ENCODE measurements at places on chromosomes 5 and 9.

GRCh38 chr5:109242518-109242917, 167.3 kb downstream of the PJA2 start:
- no peak for DNase-seq

- no peak for DNase-seq
Observed at GRCh38 chr5:10317825-10318682, 10.4 kb upstream of the CMBL start.

DNA sequence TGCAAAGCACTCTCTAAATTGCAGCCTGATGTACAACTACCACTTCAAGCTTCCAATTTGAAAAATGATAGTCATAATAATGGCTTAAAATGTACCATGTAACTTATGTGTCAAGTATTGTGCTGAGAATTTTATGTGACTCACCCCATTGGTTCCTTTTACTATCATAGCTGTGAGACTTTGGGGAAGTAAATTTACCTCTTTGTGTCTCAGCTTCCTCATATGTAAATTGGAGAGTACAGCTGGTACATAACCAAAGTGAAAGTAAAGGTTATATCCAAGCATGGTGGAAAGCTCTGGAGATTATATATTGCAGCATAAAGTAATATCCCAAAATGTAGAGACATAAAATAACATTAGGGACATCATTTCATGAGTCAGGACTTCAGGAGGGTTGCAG, 2200.4 kb upstream of the C9orf72 start:
- no peak for DNase-seq

DNA sequence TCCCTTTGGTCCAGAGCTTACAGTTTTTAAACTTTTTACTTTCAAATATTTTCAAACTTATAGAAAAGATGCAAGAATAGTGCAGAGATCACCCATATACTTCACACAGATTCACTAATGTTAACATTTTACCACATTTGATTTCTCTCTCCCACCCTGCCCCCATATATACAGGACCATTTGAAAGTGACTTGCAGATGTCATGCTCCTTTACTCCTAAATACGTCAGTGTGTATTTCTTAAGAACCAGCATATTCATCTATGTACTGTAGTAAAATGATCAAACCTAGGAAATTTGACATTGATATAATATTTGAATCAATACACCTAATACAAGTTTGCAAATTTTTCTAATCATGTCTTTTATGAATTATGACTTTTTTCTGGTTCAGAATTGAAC, 100.4 kb upstream of the CHD1 start:
- DNase-seq = no peak

DNA sequence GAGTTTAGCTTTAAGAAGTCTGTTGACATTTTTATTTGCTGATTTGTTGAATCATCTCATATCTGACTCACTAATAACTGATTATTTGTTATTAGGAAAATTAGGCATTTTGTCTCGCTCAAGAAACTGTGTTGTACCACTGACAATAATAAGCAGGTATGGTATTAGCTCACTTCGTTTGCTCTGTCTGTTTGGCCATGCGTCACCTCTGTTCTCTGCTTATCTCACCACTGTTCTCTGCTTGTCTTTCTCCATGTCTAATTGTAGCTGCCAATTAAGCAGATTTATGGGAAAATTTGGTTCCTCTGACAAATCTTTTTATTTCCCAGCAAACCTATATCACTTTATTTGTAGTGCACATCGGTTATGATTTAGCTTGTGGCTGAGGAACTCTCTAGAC, 138.9 kb downstream of the WDR41 start:
- no peak for DNase-seq

GRCh38 chr5:142584891-142585290, 101.0 kb downstream of the FGF1 start:
- no peak for DNase-seq

- no peak for DNase-seq
Observed at GRCh38 chr9:112120439-112120925, 54.6 kb downstream of the SUSD1 start.

- DNase-seq = no peak
Observed at GRCh38 chr5:159161361-159162214, 47.8 kb downstream of the RNF145 start.

DNA sequence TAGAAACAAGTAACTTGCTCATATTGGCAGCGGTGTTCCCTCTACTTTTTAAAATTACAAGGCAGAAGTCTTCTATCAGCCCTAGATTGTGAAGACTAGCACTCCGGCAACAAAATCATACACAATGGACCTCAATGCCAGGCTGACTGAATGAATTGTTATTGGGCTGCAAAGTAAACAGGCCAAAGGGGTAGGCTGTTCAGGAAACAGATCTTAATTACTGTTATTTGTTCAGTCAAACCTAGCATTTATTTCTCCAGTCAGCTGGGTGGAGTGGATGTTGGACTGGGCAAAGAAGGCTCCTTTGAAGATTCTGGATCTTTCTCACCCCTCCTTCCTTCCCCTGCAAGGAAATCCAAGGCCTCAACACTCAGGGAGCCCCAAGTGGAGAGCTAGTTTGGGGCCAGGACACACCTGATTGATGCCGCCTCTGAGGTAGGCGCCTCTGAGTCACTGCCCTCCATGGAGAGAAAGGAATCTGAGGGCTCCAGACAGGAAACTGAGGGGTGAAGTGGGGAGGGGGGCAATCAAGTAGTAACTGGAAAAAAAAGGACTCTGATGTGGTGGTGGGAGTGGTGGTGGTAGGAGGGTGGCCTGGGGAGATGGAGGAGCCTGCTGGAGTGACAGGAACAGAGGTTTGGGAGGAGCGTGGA, 35.5 kb downstream of the SERINC5 start:
- DNase-seq = no peak

DNA sequence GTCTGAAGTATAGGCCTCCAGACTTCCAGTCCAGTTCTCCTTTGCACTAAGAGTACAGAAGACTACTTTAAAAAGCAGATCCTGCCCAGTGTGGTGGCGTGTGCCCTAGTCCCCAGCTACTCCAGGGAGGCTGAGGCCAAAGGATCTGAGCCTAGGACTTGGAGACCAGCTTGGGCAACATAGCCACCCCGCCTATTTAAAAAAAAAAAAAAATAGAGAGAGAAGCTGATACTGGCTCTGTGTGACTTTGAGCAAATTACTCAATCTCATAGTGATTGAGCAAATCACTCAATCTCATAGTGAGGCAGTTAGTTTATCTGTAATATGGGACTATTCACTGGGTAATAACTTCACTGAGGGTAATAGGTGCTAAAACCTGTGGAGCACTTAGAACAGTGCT, 43.6 kb upstream of the KDM4C start:
- DNase-seq = no peak

DNA sequence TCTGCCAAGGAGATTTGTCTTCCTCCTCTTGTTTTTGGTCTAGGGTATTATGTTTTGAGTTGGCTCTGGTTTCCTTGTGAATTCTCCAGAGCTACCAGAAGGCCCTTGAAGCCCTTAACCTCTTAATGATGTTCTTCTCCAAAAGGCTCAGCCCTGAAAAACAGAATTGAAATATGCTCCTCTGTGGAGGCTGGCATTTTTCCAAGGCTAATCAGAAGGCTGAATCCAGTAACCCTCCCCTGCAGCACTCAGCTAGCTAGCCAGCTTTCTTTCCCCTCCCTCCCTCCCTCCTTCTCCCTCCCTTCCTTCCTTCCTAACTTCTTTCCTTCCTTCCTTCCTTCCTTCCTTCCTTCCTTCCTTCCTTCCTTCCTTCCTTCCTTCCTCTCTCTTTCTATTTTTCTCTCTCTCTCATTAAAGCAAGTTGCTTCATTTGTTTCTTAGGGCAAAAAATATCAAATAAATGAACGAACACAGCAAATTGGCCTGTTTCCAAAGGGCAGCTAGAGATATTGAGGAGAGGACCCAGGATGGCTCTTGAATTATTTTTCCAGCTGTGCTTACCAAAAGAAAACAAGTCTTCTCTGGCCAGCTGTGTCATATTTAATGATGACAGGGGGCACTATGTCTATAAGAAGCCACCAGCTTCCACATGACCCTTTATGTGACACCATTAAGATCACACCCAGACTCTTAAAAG, 38.7 kb downstream of the JAKMIP2 start:
- DNase-seq = no peak

GRCh38 chr5:13081116-13081515, 863.4 kb downstream of the DNAH5 start:
- no peak for DNase-seq

DNA sequence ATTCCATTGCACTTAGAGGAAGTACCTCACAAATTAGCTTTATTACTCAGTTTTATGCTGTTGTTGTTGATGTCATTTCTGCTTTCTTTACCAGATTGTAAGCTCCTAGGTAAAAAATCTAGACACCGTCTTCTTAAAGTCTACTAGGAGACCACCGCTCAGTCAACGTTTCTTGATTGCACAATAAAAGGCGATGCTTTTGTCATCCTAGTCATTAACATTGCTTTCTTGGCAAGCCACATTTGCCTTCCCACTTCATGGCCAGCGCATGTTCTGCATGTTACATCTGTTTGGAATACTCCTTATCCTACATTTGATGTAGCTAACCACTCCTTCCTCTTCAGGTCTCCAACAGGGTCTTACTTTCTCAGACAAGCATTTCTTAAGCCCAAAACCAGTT, 464.0 kb upstream of the TUSC1 start:
- no peak for DNase-seq

GRCh38 chr5:2299388-2300220, 416.9 kb upstream of the IRX4 start:
- no peak for DNase-seq

GRCh38 chr5:119340597-119341218, 15.1 kb upstream of the TNFAIP8 start:
- no peak for DNase-seq

- DNase-seq = no peak
Observed at GRCh38 chr5:32249668-32250067, 63.1 kb downstream of the MTMR12 start.

DNA sequence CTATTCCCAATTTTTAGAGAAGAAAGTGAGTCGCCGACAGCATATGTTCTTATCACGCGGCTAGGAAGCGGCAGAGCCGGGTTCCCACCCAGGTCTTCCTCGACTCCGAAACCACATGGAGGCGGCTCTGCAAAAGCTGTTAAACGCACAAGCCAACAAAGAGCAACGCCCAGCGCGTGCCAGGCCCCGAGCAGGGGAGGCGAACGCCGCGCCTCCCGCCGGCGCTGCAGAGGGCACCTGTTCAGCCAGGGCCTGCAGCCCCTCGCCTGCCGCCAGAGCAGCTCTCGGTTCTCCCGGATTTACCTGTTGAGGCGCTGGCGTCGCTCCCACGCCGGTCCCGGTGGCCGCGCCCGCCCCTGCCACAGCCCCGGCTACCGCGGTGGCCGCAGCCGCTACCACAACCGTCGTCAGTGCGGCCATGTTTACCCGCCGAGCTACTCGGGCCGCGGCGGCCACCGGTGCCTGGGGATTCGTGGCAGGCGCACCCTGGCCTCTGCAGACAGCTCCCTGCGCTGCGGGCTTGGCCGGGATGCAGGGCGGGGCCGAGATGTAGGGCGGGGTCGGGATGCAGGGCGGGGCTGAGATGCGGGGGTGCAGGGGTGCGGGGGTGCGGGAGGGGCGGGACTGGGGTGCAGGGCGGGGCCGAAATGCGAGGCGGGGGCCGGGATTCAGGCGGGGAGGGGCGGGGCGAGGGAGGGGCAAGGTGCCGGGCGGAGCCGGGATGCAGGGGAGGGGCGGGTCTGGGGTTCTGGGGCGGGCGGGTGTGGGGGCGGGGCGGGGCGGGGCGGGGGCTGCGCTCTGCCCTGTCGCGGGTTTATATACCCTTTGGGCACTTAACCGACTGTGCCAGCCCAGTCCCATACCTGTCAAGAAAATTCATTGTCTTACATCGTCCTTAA, at the start of gene CCDC112:
TSS of gene CCDC112 (minus strand) at position 531 of the 899 bp plus-strand sequence. CDS start at position 420, 111 bp downstream.
- DNase-seq = peak; percentile 77

GRCh38 chr9:127767909-127768331, 10.5 kb downstream of the SH2D3C start:
- no peak for DNase-seq

- DNase-seq = no peak
Observed at GRCh38 chr5:71810023-71810422, 90.9 kb downstream of the CARTPT start.

DNA sequence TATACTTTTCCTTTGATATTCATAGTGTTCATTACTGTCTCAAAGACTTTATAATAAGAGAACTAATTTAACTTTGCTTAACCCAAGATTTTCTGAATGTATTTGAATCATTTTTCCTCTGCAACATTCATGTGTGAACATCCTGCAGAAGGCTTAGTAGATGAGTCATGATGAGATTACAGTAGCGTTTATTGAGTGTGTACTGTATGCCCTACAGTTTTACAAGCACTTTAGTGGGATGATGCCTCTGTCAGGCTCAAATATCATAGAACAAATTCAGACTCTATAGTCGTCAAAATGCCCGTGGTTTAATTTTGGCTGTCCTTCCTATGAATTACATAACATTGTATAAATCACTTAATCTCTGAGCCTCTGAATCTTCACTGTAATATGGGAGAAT, 41.2 kb downstream of the FYB1 start:
- DNase-seq = no peak

DNA sequence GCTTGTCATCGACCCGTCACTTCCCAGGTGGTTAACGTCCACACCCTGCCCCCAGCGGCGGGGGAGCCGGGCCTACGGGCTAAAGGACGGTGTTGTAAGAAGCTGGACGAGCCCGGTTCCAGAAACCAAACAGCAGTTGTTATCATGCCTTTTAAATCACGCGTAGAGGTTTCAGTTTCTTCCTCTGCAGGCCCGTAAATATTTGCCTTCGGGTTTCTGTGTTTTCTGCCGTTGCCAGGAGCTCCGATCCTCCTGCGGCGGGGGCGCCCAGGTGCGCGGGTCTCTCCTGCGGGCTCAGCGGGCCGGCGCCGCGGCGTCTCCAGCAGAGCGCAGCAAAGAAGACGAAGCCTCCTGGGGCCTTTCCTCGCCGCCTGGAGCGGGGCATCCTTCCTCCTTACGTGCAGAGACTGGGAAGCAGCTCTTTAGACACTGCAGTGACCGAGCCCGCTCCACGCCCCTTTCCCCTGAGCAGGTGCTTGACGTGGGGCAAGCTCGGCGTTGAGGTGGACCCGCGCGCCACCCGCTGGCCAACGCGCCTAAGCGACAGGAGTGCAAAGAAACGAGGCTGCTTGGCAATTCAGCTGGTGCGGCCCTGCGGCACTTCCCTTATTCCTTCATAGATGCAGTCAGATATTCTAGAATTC, 21.8 kb upstream of the TTC1 start:
- DNase-seq = peak; percentile 53

- no peak for DNase-seq
Observed at GRCh38 chr5:158990979-158991775, 108.5 kb downstream of the EBF1 start.

DNA sequence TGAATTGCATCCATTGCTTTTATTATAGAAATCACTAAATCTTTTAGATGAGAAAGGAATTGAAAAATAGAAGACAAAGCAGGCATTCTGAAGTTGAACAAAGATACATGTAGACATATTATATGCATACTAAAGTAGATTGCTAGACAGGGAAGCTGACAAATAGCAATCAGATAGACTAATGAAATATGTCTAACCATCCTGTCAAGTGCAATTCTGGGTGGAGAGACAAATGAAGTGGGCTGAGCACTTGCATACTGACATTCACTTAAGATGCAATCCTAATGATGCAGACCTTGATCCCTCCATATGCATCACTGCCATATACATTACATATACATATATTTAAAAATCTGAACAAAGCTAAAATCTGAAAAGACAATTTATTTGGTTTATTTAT, 1130.0 kb upstream of the CDH6 start:
- DNase-seq = no peak

GRCh38 chr5:157486861-157487260, 26.8 kb downstream of the NIPAL4 start:
- DNase-seq = no peak

GRCh38 chr5:65161655-65162054, 320.1 kb downstream of the ADAMTS6 start:
- no peak for DNase-seq

- DNase-seq = no peak
Observed at GRCh38 chr5:123545506-123545905, 33.5 kb downstream of the CSNK1G3 start.

- no peak for DNase-seq
Observed at GRCh38 chr5:59479086-59479485, 414.4 kb downstream of the PDE4D start.

Data from activated CD4-positive, alpha-beta T cell treated with anti-CD3 and anti-CD28 coated beads for 24 hours (primary cell).